Erythroblast (primary cell): ENCODE measurements at places on chromosomes 4 and X.

- no peak for DNase-seq
Observed at GRCh38 chrX:42746606-42747005, 31.4 kb downstream of the PPP1R2C start.

DNA sequence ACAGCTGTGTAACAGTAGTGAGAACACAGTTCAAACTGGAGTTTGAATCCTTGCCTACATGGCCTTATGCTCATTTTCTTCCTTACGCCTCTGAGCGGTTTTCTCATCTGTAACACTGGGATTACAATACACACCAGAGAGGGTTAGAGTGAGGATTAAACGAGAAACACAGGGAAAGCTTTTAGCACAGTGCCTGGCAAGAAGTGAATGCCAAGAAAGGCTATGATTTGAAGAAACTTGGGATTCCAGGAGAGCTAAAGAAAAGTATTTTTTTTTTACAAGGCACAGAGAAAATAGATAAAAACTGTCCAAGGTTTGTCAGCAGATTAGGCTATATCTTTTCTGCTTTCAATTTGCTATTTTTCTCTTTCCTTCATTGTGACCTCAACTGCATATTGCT, 246.4 kb downstream of the FBXW7 start:
- DNase-seq = no peak

DNA sequence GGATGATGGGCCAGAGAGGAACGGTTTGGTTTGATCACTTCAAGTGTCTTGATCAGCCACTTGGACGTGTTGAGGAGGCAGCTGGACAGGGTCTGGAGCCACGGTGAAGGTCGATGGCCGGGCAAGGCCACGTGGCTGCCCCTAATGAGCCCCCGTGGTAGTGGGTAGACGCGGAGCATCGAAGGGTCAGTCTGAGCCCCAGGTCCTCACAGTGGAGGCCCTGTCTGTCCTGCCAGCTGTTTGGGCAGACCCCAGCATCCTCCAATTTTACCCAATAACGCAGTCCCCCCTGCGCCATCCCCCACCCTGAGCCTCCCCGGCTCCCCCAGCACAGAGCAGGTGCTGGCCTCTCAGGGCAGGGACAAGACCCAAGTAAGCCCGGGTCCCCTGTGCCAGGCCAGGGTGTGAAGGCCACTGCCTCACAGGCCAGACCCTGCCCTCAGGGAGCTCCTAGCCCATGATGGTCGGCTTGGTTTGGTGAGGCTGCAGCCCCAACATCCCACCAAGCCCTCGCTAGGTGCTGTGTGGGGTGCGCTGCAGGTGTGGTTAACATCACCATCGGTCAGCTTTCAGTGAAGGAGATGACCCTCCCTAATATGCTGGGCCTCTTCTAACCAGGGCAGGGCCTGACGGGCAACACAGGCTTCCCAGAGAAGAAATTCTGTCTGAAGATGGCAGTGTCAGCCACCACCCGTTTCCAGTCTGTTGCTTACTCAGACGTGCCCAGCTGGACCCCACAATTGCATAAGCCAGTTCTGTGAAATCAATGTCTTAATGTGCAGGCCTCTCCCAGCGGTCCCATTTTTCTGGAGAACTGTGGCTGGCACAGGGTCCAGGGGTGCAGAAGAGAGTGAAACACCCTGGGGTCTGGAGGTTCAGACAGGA, 40.5 kb upstream of the NKX1-1 start:
- no peak for DNase-seq

DNA sequence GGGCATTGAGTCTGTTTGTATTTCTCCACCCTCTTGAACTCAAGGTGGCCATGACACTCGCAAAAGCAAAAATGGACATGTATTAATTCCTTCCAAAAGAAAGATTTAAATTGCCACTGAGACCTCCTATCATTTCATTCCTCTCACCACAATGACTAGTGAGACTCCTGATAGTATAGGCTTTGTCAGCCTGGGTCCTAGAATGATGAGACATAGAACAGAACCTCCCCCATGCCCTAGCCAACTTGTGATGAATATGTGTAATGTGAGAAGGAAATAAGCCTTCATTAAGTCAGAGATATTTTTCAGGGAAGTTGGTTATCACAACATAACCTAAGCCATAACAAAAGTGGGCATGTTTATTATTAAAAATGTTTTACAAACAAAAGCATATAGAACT, 62.5 kb downstream of the ASB9 start:
- DNase-seq = no peak

GRCh38 chr4:107349266-107349665, 313.2 kb upstream of the DKK2 start:
- DNase-seq = no peak

DNA sequence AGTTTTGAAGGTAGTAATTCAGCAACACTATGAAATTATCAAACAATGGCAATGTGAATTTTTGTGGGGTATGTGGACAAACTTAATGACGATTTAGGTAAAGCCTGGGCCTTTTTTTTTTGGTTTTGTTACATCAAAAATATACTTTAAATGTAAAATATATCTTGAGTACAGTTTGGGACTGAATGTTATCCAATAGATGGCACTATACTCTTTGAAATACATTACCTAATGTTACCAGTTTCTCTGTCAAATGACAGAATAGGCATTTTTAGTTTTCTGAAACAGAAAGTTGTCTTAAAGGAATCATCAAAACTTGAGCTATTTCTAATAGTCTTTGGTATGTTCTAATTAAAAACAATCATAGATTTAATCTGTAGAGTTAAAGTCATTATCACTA, 1651.9 kb downstream of the C4orf33 start:
- DNase-seq = no peak

DNA sequence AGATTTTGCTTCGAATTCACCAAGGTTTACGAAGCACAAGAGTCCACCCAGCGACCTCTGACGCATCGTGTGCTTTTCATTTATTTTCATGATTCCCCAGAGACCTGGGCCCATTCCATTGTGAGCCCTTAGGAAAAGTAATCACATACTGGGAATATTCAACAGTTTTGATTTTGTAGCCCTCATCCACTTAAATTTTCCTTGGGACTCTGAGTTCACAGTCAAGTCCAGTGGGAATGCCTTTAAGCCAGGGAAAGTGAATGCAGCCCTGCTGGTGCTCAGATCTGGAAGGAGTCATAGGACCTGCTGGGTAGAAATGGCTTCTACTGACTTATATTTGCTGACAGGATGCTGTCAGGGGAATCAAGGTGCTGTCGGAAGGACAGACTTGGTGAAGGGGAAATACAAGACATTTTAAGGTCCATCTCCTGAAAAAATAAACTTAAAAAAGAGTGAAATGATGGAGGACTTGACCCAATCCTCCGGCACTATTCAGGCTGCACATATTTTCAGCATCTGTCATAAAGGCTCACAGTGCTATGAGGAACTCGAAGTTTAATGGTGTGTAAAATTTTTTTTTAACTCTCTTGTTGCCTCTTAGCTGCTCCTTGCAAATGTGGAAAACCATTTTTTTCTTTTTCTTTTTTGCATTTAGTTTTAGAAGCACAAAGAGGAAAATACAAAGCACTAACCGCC, 204.9 kb downstream of the MID1 start:
- no peak for DNase-seq

DNA sequence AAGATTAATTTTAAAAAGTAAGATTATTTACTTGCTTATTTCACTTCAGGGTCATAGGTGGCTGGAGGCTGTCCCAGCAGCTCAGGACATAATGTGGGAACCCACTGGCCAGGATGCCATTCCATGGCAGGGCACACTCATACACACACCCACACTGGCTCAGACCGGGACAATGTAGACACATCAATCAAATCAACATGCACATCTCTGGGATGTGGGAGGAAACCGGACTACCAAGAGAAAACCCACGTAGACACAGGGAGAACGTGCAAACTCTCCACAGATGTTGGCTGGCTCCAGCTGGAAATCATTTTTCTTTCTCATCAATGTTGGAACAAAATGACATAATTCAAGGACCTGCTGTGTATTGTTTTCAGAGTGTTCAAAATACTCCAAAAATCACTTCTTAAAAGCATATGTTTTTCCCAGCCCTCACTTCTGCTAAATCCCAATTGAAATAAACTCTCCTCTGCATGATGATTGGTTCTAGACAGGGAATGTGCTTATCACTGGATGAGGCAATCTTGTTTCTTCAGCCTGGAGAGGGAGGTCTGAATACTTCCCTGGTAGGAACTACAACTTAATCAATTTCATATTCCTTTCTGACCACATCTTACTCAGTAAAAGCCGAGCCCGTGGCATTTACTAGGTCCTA, 18.6 kb upstream of the CPE start:
- no peak for DNase-seq

DNA sequence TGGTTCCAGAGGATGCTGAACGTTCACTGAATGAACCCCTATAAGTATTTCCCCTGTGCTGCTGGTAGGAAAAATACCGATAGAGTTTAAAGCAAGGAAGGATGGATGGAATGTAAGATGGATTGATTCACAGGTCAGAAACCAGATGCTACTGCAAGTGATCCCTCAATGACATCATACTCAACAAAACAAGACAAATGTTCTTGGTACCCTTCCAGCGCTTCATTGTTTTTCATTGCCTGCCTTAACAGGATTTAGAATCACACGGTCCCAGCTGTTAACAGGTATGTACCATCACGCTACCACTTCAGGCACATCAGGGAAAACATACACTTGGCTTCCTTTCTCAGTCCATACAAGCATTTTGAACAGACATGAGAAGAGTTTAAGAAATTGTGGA, 118.1 kb upstream of the TLR3 start:
- DNase-seq = no peak

DNA sequence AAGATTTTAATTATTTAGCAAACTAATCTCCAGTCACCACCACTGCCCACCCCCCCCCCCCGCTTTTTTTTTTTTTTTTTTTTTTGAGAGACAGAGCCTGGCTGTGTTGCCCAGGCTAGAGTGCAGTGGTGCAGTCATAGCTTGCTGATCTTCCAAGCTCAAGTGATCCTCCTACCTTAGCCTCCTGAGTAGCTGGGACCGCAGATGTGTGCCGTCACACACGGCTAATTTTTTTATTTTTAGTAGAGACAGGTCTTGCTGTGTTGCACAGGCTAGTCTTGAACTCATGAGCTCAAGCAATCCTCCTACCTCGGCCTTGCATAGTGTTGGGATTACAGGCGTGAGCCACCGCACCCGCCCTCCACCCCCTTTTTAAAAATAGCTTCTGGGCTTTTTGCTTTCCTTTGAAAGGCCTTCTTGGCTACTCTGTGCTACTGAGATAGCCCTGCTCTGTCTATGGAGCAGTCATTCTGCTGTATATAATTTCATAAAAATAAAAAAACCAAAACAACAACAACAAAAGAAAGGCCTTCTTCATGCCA, 18.7 kb downstream of the TXLNG start:
- no peak for DNase-seq

DNA sequence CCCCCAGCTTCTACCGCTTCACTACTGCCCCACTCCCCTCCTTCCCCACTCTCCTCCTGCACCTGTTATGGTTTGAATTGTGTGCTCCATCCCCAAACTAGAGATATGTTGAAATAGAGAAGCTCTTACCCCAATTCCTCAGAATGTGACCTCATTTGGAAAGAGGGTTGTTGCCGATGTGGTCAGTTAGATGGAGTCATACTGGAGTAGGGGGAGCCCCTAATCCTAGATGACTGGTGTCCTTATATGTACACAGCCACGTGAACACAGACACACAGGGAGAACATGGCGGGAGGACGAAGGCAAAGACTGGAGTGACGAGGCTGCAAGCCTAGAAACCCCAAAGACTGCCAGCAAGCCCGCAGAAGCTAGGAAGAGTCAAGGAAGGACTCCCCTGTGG, 84.3 kb downstream of the FHDC1 start:
- no peak for DNase-seq

DNA sequence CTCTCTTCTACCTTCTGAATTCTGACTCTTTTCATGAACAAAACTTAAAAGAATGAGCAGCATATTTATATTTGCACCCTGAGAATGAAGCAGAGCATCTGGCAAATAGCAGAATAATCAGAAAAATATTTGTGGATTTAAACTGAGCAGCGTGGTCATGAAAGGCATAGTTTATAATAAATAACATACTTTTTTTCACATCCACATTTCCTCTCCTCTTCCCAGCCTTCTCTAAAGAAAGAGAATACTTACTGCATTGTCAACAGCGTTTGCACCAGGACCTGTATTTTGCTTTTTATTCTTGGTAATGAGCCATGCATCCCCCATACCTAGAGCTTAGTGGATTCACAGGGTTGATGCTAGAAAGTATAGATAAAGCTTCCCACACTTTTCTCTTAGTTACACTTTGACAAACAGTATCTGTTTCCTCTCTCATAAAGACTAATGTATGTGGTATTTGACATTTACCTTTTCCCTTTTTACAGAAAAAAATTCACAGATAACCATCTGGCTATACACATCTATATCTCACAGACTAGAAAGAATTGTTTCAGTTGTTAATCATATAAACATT, 131.5 kb downstream of the PRSS12 start:
- no peak for DNase-seq

DNA sequence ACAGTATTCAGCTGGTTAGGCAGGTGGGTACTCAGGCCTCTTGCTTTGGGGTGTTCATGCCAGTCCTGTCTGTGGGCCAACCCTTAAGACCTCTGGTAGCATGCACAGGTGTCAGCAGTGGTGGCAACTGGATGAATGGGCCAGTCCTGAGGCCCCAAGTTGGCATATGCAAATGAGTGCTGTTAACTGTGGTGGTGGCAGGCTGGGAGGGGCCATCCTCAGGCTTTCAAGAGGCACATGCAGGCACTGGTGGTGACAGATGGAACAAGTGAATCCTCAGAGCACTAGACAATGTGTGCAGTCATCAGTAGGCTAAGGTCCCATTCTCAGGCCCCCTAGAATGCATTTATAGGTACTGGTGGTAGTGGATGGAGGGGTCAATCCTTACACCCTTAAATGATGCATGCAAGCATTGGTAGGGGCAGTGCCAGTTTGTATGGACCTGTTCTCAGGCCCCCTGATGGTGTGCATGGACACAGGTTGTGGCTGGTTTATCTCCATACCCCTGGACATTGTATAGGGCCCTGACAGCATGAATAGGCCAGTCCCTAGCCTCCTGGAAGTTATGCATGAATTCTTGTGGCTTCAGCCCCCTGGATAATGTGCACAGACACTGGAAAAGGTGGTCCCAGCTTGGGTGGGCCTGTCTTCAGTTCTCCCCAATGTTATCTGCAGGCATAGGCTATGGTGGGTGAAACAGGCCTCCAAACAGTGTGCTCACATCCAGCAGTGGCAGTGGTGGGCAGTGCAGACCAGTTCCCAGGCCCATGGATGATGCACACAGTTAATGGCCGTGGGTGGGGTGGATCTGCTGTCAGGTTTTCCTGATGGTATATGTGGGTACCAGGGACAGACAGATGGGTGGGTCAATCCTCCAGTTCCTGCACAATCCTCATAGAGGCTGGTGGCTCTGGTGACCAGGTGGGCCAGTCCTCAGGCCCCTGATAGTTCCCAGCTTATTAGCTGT, 24.7 kb downstream of the TECRL start:
- no peak for DNase-seq

DNA sequence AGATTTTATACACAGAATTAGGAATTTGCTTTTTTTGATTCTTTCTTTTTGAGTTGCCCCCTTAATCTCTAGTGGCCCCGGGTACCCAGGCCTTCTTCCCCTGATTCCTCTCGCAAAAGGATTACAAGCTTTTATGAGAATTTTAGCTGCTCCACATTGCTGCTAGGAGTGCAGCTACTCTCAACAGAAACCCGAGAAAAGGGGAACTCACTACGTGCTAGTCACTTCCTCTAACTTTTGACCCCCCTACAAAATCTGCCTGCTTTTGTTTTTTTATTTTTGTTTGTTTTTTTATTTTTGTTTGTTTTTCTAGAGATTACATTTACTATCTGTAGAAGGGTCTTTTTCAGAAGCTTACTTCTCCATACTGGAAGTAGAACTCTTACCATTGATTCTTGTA, 64.1 kb downstream of the ZNF81 start:
- DNase-seq = no peak

GRCh38 chr4:143230683-143231082, 46.0 kb downstream of the USP38 start:
- DNase-seq = no peak
